ENCODE measurements at places on chromosomes 2 and 18.

GRCh38 chr2:237073552-237073951 is 12.1 kb upstream of the COPS8 start:
- DNase-seq = peak; percentile 81

- DNase-seq = no peak
Observed at GRCh38 chr18:36325846-36326245, 28.3 kb downstream of the FHOD3 start.

- DNase-seq = no peak
Observed at GRCh38 chr18:52679354-52679753, 339.4 kb downstream of the DCC start.

GRCh38 chr2:237060534-237061312 is 25.0 kb upstream of the COPS8 start:
- DNase-seq = peak; percentile 70

GRCh38 chr2:106868275-106868674 is 17.7 kb downstream of the ST6GAL2 start:
- no peak for DNase-seq

- no peak for DNase-seq
Observed at GRCh38 chr18:59842947-59843346, 56.8 kb upstream of the PMAIP1 start.

- DNase-seq = no peak
Observed at GRCh38 chr2:143787674-143788073, 658.5 kb downstream of the ARHGAP15 start.

DNA sequence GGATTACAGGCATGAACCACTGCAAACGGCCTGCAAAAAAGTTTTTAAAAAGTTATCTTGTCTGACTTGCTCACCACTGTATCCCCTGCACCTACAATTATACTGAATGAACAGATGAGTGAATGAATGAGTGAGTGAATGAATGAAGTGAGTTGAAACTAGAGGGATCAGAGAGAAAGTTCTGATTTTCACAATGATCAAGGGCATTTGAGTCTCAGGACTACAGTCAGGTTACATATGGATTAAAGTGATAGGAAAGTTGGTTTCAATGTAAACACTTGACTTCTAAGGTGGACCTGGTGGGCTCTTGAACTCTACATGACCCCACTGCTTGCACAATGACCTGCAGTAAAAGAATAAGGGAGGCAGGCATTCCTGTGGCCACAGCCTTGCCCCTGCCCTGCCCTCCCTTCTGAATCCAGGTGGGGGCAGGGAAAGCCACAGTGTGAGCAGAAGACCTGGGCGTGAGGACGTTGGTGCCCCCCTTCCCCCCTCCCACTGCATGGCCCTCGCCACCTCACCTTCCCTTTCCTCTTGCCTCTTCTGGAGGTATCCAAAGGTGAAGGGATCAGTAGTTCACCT is 10.7 kb downstream of the C2orf80 start:
- DNase-seq = no peak

DNA sequence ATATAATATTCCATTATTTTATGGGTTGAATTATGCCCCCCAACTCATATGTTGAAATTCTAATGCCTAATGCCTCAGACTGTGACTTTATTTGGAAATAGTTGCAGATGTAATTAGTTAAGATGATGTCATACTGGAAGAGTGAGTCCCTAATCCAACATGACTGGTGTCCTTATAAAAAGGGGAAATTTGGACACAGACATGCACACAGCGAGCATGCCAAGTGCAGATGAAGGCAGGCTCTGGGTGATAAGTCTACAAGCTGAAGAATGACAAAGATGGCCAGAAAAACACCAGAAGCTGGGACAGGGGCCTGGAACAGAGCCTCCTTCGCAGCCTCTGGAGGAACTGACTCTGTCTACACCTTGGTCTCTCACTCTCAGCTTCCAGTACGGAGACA is 10.0 kb upstream of the ASAP2 start:
- DNase-seq = peak; percentile 41

DNA sequence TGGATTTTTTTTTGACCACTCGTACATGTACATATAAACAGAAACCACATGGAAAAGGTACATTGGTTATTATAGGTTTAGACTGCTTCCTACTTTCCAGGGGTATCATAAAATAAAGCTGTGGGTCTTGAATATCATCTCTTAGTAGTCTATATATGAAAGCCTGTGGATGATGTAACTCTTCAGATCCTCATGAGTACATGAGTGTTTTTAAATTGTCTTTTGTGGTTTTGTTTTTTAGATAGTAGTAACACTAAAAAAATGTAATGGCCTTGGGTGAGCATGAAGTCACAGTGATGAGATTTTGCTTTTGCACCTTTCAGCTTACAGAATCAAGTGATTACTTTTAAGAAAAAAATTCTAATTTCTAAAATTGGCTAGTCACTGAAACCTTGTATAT is 80.2 kb downstream of the RAB3GAP1 start:
- DNase-seq = peak; percentile 68

GRCh38 chr2:151841047-151841424 is 12.8 kb upstream of the ARL5A start:
- no peak for DNase-seq

DNA sequence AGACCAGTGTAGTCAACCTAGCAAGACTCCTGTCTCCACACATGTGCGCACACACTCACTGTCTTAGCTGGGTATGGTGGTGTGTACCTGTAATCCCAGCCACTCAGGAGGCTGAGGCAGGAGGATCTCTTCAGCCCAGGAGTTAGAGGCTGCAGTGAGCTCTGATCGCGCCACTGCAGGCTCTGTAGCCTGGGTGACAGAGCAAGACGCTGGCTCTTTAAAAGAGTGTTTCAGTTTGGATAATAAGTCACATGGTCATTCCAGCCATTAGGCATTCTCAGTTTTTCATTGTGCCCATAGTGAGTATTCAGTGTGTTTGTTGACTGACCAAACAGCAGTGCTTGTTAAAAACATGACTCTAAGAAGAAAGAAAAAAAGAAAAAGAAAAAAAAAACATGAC is 31.0 kb downstream of the RAB10 start:
- no peak for DNase-seq

- DNase-seq = peak; percentile 83
Observed at GRCh38 chr2:172623249-172623965, 67.5 kb downstream of the PDK1 start.

GRCh38 chr18:32576296-32576916 is 105.7 kb upstream of the GAREM1 start:
- DNase-seq = no peak

GRCh38 chr2:166112193-166112605 is 15.6 kb downstream of the SCN1A start:
- DNase-seq = peak; percentile 11

- DNase-seq = no peak
Observed at GRCh38 chr18:46820863-46821262, 64.0 kb upstream of the ST8SIA5 start.

GRCh38 chr2:66412874-66413273 is 22.1 kb upstream of the MEIS1 start:
- peak; percentile 4 for DNase-seq

GRCh38 chr2:65069439-65069824 is 13.2 kb downstream of the CEP68 start:
- DNase-seq = no peak

DNA sequence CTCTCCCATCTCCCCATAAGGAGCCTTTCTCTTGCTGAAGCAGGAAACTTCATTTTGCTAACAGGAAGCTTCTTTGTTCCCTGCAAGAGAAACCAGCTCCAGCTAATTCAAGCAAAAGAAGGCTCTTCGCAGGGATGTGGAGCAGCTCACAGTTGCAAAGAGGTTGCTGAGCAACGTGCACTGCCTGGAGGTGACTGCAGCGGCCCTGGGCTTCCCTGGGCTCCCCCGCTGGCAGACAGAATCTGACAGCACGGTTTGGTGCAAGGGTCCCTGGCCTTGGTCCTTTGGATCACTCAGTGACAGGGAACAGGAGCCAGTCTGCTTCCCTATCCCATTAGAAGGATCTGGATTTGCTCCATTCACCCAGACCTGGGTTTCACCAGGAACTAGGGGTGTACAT is 25.8 kb downstream of the GPR55 start:
- DNase-seq = no peak

DNA sequence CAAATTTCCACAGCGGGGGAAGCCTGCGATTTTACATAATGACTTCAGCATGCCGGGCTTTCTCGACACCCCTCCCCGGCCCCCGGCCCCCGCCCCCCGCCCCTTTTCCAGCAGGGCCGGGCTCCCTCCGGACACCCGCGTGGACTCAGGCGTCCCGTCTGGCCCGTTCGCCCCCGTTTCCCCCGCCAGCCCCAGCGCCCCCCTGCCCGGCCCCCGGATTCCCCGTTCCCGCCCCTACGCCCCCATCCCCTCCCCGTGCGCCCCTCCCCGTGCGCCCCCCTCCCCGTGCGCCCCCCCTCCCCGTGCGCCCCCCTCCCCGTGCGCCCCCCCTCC is 456 bp upstream of the NFATC1 start:
- no peak for DNase-seq

- DNase-seq = peak; percentile 28
Observed at GRCh38 chr2:62382122-62382521, 123.9 kb downstream of the TMEM17 start.

- no peak for DNase-seq
Observed at GRCh38 chr2:3065928-3066327, 311.7 kb downstream of the EIPR1 start.

GRCh38 chr2:234678711-234679110 is 181.8 kb upstream of the ARL4C start:
- DNase-seq = peak; percentile 76

DNA sequence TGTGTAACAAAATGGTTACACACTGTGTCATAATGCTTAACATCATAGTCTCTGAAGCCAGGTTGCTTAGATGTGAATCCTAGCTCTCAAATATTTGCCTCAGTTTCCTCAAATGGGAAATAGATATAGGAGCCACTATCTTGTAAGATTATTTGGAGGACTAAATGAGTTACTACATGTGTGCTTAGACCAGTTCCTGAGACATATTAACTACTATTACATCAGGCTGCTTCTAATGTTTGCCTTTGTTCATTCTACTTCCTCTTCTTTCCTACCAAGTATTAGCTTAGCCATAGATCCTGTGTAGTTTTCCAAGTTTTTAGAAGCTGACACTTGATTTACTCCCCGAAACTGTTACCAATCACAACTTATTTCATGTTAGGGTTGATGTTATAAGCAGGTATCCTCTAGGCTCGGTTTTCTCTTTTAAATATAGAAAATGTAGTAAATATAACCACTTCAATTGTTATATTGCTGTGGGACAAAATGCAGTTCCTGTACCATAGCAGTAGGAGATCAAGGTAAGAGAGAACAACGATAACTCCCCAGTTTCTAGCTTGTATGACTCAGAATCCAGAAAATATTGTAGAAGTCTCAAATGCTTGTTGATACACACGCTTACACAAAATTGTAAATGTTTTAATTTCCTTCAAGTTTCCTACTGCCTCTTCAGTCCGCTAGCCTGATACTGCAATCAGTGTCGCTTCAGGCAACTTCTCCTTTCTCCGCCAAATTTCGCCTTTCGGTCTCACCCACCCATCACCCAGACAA is 751 bp upstream of the DNAJC10 start:
- peak; percentile 45 for DNase-seq

GRCh38 chr2:26653207-26654060 is 12.3 kb upstream of the CIB4 start:
- no peak for DNase-seq

GRCh38 chr18:7958081-7958896 is 391.2 kb downstream of the PTPRM start:
- peak; percentile 42 for DNase-seq

GRCh38 chr2:138534791-138535190 is 33.2 kb downstream of the SPOPL start:
- no peak for DNase-seq

- no peak for DNase-seq
Observed at GRCh38 chr2:237039301-237040031, 46.2 kb upstream of the COPS8 start.

- peak; percentile 25 for DNase-seq
Observed at GRCh38 chr2:23436346-23437098, 51.5 kb downstream of the KLHL29 start.

DNA sequence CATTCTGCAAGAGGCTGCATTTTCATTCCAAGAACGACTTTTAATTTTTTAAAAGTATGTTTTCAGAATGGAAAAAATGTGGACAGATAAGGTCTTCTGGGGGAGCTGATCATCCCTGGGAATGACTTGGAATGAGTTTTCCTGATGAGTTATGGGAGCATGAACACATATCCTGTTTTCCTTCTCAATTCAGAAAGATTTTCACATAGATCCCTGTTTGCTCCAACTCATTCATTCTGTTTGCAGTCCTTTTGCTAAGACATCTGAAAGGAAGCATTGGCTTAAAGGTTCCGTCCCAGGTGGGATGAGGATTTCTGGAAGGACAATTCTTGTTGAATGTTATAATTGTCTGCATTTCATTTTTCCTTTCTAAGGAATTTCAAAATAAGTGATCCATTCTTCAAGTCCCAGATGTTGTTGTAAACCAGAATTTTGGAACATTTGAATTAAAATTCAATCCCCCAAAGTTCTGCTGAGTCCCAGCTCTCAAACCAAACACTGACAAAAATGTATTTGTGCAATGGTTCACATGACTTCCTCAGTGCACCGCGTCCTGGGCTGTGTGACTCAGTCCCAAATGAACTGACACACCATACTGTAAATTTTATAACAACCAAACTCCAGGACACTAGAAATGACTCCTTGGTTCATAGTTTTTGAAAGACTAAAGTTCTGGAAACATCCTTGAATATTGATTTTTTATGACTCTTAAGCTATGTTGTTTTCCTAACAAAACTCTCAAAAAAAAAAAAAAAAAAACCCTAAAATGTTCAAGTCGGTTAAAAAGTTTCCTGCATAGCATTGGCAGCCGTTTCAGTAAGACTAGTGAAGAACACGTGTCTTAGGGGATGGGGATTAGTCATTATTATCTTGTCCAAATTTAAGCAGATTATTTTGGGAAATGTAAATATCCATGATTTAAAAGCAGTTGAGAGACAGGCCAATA is 281.8 kb upstream of the TCF4 start:
- DNase-seq = peak; percentile 87

GRCh38 chr2:85173909-85174308 is 40.7 kb downstream of the TCF7L1 start:
- peak; percentile 29 for DNase-seq

DNA sequence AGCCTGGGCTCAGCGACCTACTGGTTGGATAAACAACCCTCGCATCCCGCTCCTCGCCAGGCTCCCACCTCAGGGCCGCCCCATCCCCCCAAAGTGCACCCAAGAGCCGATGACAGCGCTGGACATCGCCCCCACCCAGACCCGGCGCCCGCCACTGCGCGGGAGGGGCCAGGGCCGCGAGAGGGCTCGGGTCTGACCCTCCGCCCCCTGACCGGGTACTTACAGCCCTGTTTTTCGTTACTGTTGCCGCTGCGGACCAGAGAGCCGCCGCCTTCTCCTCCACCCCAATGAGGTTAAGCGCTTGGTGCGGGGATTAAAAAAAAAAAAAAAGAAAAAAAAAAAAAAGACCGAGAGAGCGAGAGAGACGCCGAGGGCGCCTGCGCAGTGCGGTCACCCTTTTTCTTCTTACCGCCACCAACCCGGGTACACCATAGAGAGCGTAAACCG is at the start of gene CLASP1:
Gene CLASP1 (minus strand): TSS at position 314 of the 447 bp plus-strand sequence. CDS start 43,567 bp downstream, outside the sequence.
- DNase-seq = no peak

- peak; percentile 65 for DNase-seq
Observed at GRCh38 chr18:21051620-21052019, 60.0 kb downstream of the ROCK1 start.
